ENCODE measurements at places on chromosomes 3 and 15.

- DNase-seq, result peak; percentile 38
Measured at GRCh38 chr15:85289677-85290365, 90.6 kb upstream of the AKAP13 start.

- DNase-seq, result no peak
Measured at GRCh38 chr3:159919873-159920272, 68.8 kb upstream of the IL12A start.

- no peak for DNase-seq
Measured at GRCh38 chr15:93219859-93220420, 130.9 kb upstream of the RGMA start.

DNA sequence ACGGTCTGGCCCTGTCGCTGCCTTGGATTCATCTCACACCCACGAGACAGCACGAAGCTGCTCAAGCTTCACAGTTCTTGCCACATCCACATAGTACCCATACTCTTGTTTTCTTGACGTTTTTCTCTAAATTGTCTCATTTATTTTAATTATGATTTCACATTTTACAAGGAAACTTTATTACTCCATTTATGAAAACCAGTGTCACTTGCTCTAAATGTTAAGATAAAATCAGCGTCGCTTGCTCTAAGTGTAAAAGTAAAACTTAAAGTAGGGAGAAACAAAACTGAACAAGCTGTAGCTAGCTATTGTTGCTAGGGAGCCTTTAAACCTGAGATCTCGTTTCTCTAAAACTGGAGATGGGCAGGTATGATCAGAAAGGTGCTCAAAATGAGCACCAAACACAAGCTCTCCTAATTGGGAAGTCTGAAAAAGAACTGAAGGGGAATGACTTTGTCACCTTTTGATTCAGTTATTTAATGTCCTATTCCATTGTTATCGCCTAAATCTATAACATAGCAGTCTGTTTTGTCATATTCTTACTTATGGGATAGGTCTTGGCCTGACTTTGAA lies 680 bp downstream of the IFT122 start:
- DNase-seq, result no peak

GRCh38 chr3:110711130-110711832 lies 360.3 kb upstream of the NECTIN3 start:
- peak; percentile 3 for DNase-seq

All from mesendoderm (in vitro differentiated cells).